ENCODE measurements at places on chromosomes 3 and 15. TPM values are rescaled to one million over a fixed set of nuclear protein-coding genes. Genes with fewer than 3 reads are reported as not detected.

DNA sequence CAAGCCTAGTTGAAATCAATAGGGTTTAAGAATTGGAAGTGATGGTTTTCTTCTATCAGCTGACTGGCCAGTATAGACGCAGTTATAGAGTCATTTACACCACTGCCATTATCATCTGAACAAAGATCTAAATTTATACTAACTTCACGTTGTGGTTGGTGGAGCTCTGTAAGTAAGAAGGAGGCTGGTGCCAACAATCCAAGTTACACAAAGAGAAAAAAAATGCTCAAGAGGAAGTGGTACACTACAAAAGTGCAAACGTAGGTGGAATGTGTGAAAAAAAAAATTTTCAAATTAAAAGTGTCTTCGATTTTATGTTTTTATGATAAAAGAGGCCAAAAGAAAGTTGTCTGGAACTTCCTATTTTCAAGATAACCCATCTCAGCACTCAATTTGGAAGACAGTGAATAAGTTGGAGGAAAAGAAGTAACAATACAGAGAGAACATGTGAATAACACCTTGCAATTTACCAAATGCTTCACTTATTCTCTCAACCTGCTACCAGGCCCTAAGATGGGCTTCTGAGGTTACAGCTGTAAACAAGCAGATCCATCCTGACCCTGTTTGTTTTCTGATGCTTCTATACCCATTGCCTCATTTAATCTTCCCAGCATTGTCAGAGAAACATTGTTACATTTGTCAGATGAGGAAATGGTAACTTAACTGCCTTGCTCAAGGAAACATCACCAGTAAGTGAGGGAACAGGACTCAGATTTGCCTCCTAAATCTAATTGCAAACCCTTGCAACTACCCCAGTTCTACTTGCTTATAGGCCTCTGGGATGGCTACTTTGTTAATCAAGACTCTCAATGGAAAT, 12.0 kb upstream of the TASOR start:
- DNase-seq, result no peak

Gene CLDN16
- 0.15 TPM for total RNA-seq

DNA sequence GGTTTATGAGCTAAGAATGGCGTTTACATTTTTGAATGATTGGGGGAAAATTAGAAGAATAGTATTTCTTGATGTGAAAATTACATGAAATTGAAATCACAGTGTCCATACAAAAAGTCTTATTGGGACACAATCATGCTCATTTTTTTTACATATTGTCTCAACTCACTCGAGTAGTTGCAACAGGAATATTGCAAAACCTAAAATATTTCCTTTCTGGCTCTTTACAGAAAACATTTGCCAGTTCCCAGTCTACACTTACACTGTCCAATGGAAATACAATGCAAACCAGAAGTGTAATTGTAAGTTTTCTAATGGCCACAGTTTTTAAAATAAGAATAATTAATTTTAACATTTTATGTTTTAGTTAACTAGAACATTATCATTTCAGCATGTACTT, 137.8 kb downstream of the SAMMSON start:
- no peak for DNase-seq

DNA sequence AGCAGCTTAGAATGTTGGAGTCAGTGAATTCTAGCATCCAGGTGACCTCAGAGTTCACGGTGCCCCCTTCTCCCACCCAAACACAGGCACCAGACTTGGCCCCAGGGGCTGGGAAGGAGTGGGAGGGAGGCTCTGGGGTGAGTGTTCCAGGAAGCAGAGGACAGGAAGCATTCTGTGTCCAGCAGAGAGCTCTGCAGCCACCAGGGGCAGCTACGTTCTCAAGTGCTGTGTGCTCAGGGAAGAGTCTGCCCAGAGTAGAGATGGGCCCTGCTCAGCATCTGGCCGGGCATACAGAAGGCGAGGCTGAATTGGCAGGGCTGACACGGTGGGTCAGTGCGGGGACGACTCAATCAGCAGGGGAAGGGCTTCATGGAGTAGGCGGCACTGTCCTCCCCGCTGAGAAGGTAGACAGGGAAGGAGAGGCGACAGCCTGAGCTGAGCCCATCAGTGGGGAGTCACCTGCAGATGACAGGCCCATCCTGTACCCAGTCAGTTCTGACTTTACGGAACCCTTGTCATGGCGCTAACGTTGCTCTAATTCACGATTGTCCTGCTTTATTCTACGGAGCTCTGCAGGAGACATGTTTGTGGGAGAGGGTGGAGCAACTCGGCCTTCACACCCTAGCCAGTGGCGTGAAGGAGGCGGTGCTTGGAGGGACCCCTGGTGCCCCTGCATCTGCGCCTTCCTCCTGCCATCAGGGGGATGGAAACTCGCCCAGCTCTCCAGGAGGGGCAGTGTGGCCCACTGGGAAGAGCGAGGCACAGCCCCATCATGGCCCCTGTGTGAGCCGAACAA, 82.2 kb downstream of the C3orf70 start:
- peak; percentile 49 for DNase-seq

DNA sequence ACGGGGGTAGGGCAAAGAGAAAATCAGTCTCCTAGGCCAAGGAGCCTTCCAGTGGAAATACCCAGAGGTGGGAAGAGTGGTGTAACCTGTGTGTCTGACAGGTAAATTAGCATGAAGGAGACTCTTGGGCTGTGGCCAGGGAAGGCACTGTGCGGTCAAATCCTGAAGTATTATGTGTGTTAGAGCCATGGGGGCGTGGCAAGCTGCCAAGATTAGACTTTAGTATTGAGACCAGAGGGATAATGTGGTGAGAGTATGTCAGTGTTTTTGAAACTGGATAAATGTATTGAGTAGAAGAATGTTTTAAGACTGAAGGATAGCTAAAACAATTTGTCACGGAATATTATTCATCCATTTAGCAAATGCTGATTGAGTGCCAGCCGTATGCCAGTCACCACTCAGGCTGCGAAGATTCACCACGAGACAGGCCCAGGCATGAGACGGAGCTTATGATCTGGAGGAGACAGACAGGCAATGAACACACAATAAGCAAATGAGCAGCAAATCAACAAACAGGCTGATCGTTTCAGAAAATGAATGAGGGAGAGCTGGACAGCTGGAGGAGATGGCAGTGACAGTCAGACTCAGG, 445.9 kb downstream of the MCTP2 start:
- no peak for DNase-seq

DNA sequence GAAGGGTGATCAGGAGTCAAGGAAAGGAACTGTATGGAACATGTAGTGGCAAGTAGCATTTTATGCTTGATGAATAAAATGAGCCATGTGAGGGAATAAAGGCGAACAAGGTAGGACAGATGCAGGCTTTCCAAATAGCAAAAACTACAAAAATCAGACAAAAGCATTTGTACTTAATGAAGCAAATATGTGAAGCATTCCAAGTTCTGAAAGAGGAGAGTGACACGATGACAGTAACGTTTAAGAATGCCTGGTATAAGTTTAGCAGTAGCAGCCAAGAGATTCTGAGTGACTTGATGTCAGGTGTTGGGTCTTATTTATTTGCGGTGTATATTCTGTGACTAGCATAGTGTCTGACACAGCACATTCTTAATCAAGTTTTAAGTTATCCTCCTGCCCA, 408.2 kb upstream of the RASGRP1 start:
- DNase-seq, result no peak

Gene MED12L
- 1.1 TPM for total RNA-seq

- DNase-seq, result no peak
These were observed 9.2 kb upstream of the ATP8B4 start for GRCh38 chr15:50128266-50128665.

GRCh38 chr3:46922426-46922825, 44.9 kb downstream of the PTH1R start:
- no peak for DNase-seq

- no peak for DNase-seq
These were observed 46.2 kb upstream of the VILL start for GRCh38 chr3:37944391-37944842.

All from H4 (cell line).